Stimulated activated CD8-positive, alpha-beta memory T cell treated with anti-CD3 and anti-CD28 coated beads, Interleukin-2, amount 100 ng/mL, for 1 hour (primary cell): ENCODE measurements at places on chromosomes 7 and 10.
A peak's percentile ranks its signal among the peaks of the same experiment; 100 is the strongest.

GRCh38 chr10:48905311-48905710 is 34.3 kb downstream of the LRRC18 start:
- no peak for DNase-seq

DNA sequence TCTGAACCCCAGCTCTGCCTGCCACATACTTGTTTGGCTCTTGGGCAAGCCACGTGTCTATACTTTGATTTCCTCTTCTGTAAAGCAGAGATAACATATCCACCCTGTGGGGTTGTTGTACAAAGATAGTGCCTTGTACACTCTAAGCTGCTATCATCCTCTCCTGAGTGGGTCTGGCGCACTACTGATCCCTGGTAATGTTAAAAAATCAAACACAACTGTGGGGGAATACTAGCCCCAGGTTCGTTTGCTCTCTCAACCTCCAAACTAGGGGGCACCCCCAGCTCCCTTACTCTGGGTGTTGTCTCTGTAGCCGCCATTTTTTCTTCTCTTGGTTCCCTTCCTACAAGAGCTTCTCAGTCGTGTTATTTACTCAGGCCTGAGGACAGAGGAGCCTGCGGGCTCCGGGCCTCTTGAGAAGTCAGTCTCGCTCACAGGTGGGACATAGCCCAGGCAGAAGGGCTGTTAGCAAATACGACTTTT is 1.0 kb downstream of the POLM start:
- DNase-seq, result no peak

- no peak for DNase-seq
These were observed 33.6 kb downstream of the THNSL1 start for GRCh38 chr10:25049966-25050365.

- DNase-seq, result peak; percentile 28
These were observed 94.7 kb upstream of the EFCAB10 start for GRCh38 chr7:105675934-105676371.

GRCh38 chr10:689452-690371 is at the start of gene DIP2C:
TSS of gene DIP2C (minus strand) at chr10:689668. CDS start at chr10:689578, 90 bp downstream.
- no peak for DNase-seq

- DNase-seq, result no peak
These were observed 2.1 kb downstream of the AVPI1 start for GRCh38 chr10:97684866-97685394.
